ENCODE measurements at places on chromosomes 2 and 18.

DNA sequence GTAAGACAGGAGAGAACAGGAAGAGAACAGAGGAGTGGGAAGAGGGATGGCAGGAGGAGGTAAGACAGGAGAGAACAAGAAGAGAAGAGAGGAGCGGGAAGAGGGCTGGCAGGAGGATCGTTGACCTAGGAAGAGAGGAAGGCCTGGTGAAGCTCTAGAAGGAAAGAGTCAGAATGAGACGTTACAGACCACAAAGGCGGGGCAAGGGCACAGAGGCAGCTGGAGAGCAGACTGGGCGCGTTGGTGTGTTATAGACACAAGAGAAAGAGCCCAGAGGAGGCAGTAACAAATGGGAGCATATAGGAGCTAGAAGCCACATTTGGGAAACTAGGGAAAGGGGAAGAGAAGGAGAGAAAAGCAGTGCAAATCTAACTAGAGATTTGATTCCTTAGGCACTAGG is 26.6 kb downstream of the PTRHD1 start:
- DNase-seq, result no peak

DNA sequence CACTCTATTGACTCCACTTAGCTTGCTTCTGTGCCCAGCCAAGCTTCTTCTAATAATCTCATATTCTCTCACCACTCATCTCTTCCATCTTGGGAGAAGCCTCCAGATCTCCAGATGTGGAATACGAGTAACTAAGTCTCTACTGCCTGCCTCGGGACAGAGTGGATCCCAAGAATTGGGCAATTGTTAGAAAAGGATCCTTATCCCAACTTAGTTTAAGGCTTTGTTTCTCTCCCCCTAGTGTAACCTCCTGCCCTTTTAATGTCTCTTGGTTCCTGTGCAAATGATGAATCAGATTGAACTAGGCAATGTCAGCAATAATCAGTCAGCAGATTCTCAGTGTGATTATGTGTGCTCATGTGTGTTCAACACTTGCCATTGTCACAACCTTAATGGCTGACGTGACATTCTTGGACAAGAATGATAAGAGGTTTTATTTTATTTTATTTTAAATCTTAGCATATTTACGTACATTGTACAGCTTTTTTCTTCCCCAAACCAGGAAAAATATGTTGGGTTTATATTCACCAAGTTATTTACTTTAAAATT is 59.7 kb downstream of the MYO3B start:
- no peak for DNase-seq

DNA sequence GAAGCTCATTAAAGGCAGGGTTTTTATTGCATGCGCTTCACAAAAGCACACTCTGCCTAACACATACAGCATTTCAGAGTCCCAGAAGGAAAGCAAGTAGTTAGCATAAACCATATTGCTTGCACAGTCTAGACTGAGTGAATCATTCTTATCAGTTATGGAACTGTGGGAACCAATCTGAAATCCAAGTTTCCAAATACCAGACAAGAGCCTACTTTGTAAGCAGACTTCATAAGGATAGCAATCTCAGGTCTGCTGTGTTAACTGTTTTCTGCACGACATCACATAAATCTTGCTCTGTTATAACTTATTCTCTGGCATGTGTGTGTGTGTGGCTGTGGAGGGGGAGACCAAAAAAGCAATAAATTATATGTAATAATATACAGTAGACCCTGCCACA is 608.1 kb upstream of the REG3G start:
- no peak for DNase-seq

- DNase-seq, result no peak
Observed at GRCh38 chr2:195861821-195862220, 204.8 kb downstream of the SLC39A10 start.

- DNase-seq, result no peak
Observed at GRCh38 chr2:165818920-165819319, 24.9 kb upstream of the GALNT3 start.

GRCh38 chr2:179987916-179988315 is 19.2 kb downstream of the CWC22 start:
- no peak for DNase-seq

GRCh38 chr2:68827666-68828065 is 43.5 kb downstream of the BMP10 start:
- no peak for DNase-seq

DNA sequence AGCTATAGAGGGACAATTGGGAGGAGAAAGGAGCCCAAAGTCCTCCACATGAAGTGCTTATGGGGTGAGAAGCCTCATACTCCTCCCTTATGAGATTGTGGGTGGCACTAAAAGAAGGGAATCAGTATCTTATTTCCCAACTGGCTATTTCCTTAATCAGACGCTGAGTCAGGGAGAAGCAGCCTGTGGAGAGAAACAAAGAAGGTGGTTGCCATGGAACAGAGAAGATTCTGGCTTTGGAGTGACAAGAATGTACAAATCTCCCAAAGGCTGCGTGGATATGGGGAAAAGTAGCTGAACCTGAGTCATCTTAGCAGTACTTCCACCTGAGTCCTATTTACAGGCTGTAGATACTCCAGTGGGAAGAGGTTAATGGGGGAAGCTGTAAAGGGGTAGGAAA is 115.8 kb upstream of the CWC22 start:
- no peak for DNase-seq

DNA sequence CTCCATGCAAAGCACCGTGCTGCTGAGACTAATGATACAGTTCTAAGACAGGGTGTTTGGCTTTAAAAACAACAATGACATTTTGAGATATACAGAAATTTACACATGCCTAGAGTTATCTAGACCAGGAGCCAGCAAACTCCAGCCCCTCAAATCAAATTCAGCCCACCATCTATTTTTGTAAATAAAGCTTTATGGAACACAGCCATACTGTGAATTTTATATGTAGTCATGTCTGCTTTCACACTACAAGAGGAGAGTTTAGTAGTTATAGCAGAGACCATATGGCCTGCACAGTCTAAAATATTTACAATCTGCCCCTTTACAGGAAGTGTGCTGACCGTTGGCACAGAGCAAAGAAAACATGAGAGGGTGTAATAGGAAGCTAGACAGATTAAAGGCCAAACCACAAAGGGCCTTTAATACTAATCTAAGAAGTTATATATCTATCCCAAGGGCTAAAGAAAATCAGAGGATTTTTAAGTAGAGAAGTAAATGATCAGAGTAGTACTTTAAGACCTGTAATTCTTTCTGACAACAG is 39.4 kb downstream of the NBAS start:
- DNase-seq, result no peak

- DNase-seq, result no peak
Observed at GRCh38 chr2:157747695-157748370, 119.2 kb upstream of the ACVR1C start.

DNA sequence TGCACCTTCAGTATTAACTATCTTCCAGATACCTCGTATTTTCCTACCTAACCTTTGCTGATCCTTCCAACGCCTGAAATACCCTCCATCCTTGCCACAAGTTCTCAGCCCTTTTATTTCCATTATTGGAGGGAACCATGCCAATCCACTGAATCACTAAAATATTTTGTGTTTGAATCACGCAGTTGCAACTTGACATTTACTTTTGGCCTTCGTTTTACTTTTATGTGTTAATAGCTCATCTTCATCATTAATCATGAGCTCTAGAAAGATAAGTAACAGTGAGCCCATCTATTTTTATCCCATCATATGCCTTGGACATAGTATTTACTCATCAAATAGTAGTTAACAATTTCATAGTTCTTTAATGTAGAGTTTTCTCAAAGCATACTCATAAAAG is 463.2 kb downstream of the THSD7B start:
- no peak for DNase-seq

Measured in natural killer cell (primary cell).